ENCODE measurements at places on chromosomes 16 and 17.

GRCh38 chr16:67884684-67885083 lies at the start of gene NRN1L:
NRN1L (plus strand) TSS chr16:67884885; CDS start chr16:67884904, 19 bp downstream.
- peak; percentile 91 for DNase-seq

- no peak for DNase-seq
Observed at GRCh38 chr16:17104654-17105053, 366.1 kb downstream of the XYLT1 start.

- no peak for DNase-seq
Observed at GRCh38 chr16:88781140-88782077, 3.6 kb downstream of the PIEZO1 start.

DNA sequence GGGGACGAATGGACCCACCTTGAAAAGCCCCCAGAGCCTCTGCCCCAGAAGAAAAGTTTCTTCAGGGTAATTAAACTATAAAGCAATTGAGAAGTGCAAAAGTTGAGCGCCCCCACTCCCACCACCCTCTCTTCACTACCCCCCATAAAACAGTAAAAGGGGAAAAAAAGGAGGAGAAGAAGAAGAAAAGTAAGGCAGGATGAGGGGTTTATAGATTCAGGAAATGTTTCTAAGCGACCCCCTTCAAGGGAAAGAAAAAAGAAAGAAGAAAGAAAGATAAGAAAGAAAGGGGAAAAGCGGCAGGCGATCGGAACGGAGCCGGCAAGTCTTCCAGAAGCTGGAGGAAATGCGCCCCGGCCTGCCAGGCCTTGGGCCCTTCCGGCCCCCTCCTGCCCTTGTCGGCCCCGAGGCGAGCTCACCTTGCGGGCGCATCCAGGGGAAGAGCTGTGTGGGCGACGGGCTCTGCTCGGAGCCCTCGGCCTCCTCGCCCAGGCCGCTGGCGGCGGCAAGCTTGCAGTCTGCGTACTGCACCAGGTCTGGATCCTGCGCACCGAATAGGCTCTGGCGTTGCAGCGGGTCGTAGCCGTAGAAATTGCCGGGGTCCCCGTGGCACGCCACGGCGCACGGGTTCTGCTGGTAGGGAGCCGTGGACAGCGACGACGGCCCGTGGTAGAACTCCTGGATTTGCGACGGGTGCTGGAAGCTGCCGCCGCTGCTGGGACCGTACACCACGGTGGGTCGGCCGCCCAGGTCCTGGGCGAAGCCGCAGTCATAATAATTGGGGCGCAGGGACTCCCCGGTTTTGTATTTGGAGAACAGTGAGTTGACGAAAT lies 1.0 kb downstream of the HOXB8 start:
- no peak for DNase-seq

GRCh38 chr16:87070657-87071056 lies 246.5 kb downstream of the C16orf95 start:
- no peak for DNase-seq

DNA sequence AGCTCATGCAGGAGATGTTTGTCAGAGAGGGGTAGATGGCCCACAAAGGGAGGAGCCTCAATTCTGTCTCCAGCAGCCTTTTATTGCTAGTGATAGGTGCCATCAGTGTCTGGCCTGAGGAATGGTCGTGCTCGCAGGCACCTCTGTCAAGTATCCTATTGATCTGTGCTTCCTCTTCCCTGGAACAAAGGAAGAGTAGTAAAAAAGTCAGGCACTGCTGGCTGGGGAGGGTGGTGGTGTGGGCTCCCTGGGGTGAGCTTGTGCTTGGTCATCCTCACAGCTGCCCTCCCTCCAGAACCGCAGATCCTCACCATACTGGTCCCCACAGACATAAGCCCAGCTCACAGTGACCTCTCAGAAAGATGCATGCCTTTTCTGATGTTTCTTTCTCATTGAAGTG lies 15.0 kb upstream of the SALL1 start:
- DNase-seq: no peak

GRCh38 chr16:3135126-3135715 lies 392 bp downstream of the ZNF213 start:
- DNase-seq: no peak

GRCh38 chr16:64132759-64133361 lies 989.0 kb downstream of the CDH11 start:
- no peak for DNase-seq

DNA sequence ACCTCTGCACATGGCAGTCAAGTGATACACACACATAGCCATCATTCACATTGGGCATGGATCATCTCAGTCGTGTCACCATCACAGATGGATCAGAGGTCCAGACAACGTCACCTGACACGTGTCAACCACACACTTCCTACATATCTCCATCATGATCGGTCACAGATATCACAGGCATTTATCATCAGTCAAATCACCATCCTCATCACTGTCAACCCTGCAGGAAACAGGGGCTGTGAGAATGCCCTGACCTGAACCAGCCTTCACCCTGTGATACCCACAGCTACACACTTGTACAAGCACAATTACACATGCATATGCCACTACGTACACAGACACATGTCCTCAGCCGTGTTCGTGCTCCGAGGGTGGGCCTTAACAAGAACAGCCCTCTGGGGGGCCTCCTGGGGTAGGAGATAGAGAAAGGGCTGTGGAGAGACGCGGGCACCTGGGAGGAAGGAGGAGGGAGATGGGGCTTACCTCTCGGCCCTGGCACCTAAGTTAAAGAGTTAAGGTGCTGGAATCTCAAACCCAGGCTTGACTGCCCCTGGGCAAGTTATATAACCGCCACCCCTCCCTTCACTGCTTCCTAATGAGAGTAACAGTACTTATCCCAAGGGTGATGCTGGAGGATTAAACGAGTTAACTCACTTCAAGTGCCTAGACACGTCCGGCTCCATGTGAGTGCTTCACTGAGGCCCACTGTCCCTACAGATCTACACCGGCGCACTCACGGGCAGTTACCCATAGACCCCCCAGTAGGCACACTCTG lies 1.1 kb downstream of the SLC12A4 start:
- peak; percentile 24 for DNase-seq

GRCh38 chr17:54372069-54372749 lies 528.4 kb upstream of the TOM1L1 start:
- no peak for DNase-seq

DNA sequence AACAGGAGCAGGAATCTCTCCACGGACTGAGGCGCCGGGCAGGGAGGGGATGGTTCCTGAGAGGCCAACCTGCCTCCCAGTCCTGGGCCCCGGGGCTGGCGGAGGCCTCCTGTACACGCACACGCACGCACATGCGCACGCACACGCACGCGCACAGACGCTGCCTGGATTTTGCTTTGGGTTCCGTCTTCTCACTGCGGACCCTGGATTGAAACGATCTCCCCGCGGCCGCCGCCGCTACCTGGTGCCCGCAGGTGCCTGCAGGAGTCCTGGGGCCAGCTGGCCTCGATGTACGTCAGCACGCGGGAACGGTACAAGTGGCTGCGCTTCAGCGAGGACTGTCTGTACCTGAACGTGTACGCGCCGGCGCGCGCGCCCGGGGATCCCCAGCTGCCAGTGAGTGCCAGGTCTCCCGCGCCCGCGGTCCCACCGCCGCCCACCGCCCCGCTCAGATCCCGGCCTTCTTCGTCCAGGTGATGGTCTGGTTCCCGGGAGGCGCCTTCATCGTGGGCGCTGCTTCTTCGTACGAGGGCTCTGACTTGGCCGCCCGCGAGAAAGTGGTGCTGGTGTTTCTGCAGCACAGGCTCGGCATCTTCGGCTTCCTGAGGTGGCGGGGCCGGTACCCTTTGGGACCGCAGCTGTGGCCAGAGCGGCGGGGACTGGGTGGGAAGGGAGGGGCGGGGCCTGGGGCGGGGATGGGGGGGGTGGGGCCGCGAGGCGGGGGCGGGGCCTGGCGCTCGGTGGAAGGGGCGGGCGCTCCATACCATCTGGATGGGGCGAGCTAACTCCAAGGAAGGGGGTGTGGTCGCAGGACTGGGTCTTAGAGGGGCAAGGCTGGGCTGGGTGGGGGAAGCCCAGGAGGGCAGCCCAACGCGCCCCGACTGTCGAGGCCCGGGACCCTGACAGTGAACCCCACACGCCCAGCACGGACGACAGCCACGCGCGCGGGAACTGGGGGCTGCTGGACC lies 12.3 kb downstream of the CES4A start:
- peak; percentile 27 for DNase-seq

DNA sequence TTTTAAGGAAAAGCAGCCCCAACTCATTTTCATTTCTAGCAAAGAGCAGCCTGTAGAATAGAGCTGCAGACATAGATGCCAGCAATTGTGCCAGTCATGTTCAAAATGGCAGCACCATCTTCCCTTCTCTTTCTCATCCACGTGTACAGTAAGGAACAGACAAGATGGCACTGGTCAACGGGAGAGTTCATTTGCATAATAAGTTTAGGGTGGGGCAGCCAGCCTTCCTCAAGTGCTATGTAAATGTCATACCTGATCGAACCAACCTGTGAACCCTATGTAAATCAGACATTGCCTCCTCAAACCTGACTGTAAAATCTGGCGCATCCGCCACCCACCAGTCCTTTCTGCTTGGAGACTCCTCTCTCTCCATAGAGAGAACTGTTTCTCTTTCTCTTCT lies 150.0 kb upstream of the CDH13 start:
- no peak for DNase-seq

DNA sequence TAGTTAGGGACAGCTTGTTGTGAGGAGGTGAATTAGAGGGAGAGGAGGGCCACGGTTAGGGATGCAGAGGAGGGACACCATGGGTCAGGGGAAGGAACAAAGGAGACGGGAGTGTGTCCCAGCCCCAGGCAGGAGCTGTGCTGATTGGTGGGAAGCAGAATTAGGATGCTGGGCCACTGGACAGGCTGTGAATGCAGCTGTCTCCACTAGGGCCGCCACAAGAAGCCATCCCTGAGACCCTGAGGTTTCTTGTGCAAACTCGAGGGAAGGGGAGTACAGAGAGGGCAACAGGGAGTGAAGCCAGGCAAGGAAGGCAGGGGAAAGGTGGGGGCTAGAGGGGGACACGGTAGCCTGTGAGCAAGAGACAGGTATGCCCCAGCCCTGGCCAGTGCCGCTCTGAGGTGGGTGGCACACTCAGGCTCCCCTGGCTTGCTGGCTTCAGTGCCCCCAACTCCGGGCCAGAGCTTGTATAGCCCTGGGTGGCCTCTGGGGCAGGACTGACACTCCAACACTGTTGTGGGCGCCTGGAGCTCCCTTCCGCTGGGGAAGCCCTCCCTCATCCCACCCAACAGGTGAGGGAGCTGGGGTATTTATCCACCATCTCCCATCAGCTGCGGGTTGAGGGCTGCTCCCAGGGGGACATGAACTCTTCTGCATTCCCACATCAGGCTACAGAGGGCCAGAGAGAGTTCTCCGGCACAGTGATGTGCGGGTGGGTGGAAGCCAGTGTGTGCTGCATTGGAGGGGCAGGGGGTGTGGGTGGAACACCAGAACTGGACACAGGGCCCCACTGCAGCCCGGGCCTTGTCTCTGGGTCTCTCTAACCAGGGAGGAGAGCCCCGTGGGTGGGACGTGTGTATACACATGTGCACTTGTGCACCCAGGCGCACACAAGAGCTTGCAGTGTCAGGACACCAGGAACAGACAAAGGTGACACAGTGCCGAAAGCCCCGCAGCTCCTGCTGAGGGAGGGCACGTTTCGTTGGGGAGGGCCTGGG lies 8.3 kb upstream of the SPPL2C start:
- DNase-seq: no peak

GRCh38 chr17:16937431-16937830 lies 34.5 kb downstream of the TNFRSF13B start:
- no peak for DNase-seq

- DNase-seq: no peak
Observed at GRCh38 chr17:9868552-9868951, 36.5 kb downstream of the RCVRN start.

DNA sequence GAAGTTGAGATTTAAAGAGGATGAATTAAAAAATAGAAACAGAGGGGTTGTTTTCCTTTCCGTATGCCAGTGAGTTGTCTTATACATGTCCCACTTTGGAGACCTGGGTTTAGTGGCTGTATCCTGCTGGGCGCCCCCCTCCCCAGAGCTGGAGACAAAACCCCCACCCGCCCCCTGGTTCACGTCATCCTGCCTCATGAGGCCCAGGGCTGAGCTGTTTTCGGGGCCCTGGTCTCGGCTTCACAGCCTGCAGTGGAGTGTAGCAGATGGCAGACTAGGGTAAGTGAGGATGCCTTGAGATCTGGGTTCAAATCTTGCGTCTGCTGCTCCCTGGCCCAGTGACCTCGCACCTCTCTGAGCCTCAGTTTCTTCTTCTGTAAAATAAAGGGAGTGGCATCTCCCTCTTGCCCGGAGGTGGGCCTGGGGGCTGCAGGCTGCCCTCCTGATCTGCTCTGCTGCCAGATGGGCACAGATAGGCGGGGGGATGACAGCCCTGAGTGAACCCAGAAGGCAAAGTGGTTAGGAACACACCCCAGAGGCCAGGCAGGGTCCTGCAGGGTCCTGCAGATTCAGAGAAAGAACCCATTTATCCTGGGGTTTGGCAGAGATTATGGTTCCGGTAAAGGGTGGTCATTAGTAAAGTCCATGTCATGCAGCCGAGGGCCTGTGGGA lies 45.1 kb downstream of the SOCS3 start:
- DNase-seq: no peak

GRCh38 chr16:15873301-15873700 lies 15.1 kb downstream of the CEP20 start:
- no peak for DNase-seq

- no peak for DNase-seq
Observed at GRCh38 chr17:7173687-7174602, 5.2 kb downstream of the ASGR1 start.

DNA sequence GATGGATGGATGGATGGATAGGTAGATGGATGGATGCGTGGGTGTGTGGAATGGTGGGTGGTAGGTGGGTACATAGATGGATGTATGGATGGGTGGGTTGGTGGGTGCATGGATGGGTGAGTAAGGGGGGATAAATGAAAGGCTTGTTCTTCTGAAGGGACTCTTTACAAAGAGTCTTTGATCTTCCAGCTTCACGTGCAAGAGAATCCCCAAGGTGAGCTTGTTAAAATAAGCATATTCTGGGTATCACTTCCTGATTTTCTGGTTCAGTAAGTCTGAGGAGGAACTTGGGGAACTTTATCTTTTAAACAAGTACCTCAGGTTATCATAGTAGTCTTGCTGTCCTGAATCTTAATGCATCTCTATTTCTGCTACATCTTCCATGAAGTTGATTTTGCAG lies 639.1 kb downstream of the MAF start:
- no peak for DNase-seq

DNA sequence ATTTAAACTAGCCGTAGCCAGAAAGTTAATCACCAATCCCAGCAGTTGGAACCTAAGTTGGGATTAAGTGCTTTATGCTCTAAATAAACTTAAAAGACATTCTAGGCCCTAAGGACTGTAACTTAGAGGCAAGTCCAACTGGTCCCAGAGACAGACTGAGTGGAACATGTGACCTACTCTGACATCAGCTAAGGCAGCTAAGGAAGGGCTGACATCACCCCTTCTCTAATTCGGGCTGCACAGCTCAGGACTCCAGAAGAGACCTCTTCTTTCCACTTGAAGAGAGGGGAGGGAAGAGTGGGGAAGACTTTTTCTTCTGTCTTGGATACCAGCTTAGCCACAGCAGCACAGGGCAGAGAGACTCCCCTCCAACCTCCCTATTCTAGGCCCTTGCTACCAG lies 565.2 kb downstream of the CDH8 start:
- DNase-seq: no peak
